ENCODE measurements at places on chromosomes 6 and 20.

- DNase-seq = no peak
Measured at GRCh38 chr6:10184371-10185227, 230.3 kb downstream of the TFAP2A start.

DNA sequence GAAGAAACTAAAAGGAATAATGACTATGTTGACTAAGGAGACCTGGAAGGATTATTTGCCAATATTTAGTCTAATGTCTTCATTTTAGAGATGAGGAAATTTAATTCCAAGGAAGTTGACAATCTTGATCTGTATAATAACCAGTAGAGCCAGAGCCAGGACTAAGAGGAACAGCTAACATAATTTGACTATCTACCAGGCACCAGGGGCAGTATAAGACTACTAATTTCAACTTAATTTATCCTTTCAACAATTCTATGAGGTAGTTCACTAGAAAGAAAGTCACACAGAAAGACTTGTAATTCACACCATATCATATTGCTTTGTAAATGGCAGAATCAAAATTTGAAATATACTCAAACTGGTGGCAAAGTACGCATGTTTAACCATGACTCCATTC is 273.0 kb upstream of the STXBP5 start:
- DNase-seq = no peak

DNA sequence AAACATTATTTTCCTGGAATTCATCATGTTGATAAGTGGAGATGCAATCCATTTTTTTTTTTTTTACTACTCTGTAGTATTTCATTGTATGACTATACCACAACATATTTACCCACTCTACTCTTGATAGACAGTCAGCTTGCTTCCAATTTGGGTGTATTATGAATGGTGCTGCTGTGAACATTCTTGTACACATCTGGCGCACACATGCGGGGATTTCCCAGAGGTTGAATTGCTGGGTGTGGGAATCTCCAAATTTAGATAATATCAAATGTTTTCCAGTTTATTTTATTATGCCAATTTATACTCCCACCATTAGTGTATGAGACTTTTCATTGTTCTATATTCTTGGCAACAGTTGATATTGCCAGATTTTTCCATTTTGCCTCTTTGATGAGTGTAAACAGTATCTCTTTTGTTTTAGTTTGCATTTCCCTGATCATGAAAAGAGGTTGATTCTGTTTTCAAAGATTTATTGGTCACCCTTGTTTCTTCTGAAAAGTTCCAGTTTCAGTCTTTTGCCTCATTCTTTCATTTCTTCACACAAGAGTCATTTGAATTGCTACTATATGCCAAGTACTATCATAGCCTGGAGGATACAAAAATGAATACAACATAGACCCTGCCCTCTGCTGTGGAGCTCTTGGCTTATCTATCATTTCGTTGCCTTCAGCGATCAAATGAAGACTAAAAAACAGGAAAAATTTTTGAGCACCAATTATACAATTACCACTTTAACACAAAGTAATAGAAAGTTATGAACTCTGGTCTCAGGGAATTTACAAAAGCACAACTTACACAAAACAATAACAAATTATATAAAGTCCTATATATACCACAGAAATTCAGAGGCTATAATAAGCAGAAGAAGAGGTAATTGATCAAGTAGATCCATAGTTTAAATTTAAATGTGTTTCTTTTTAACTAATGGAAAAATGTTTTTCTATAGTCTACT is 17.1 kb upstream of the NCOA7 start:
- DNase-seq = peak; percentile 26

DNA sequence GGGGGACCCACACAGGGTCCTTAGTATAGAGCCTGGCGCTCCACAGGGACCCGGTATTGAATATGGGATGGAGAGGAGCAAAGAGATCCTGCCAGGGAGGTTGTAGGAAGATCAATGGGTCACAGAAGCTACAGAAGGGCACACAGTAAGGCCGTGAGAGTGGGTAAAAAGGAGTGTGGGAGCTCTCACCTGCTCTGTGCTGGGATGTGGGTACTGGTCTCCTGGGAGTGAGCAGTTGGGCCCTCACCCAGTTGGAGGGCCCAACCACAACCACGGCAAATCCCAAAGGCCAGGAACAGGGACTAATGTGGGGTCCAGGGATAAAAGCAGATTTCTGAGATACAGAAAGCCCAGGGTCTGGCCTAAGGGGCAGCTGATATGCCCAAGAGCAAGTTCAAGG is 73.4 kb upstream of the RNF24 start:
- no peak for DNase-seq

DNA sequence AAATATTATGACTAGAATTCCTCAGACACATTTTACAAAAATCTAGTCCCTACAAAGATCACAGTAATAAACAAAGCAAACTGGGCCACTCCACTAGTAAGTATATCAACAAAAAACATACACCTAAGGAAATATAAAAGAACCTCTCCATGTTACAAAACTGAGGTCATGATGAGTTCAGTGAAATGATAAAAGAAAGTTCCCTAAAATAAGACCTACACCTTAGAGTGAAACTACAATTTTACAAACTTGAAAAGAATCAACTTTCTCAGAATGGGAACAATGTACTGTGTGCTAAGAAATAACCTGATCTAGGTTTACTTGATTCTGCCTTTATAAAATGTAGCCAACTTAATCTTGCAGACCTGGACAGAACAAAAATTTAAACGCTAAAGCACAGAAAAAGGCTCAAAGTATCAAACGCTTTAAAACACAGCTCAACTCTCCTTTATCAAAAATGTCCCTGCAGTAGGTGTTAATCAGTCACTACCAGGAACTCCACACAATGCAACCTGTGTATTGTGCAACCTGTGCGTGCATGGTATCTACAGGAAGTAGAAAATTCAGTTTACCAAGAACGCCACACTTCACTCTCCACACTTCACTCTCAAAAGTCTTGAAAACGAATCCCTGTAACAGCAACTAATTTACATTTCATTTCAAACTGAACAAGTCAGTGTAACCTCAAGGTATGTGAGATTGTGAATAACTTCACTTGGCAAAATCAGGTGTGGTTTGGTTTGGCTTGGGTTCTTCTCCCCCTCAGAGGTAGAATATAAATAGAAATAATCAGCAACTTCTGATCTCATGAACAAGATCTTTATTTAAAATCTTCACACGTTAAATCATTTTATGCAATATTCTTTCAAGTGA is 1.8 kb downstream of the RALGAPA2 start:
- peak; percentile 13 for DNase-seq
